Frontal cortex (tissue), 4 donors: ENCODE measurements at places on chromosomes 7 and 10. TPM values are rescaled to one million over a fixed set of nuclear protein-coding genes. Genes with fewer than 3 reads are reported as not detected.

Gene IRF5
- total RNA-seq = 1.2 TPM

Gene GLI3
- 2.4 TPM for total RNA-seq

DNA sequence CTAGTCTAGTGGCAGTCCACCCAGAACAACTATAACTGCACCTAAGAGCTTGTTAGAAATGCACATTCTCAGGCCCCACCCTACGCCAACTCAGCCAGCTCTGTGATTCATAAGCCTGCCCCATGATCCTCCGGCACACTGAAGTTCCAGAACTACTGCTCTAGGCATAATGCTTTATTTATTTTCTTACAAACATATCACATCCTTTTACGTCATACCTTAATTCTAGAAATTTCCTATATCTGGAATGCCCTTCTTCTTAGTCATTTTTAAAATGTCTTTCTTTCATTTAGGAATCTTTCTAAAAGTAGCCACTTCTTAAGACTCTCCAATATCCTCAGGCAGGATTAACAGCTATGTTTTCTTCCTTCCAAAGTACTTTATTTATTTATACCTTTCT, 480.1 kb downstream of the INHBA start:
- DNase-seq = no peak

DNA sequence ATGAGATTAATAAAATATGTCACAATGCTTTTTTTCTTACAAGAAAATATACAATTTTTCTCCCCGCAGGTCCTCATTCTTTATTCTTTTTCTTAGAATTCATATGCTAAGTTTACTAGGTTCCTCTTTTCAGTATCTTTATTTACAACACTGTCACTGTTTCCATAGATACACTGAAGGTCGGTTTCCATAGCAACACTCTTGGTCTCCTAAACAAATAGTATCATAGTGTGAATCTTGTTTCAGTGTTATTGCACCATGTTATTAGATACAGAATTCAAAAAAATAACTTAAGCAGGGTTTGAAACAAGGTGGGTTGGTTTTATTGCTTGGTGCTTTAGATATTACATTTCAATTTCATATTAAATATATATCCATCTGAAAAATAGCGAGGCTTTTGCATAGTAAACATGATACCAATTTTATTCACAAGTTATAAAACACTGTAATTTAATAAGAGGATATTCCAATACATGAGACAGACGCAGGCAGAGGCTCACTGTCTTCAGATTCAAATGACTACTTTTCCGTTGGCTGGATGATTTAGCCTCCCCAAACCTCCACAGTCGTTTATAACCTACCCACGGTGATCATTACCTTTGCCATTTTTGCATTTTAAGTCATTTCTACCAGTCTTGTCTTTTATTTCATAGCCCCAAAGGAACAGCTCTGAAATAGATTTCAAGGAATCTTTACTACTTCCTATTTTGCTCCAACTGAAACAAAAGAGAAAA, 88.9 kb upstream of the KLF6 start:
- no peak for DNase-seq

DNA sequence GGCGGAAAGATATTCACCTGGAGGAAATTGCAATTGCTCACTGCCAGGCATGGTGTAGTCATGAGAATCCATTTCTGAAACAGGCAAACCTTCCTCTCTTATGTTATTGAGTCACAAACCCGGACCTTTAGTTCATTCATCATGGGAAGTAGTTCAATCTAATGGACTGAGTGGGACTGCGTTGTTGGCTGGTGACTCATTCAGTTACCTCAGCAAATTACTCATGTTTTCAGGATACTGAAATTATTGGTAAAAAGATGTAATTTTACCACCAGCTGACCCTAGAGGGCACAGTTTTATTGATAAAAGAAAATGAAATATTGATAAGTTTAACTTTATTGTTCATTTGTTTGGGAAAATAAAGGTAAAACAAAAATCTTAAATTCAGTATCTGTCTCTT, 1194.4 kb upstream of the SORCS1 start:
- no peak for DNase-seq
